Esophagus squamous epithelium (tissue), 5 donors: ENCODE measurements at places on chromosomes 1 and 21. TPM values are rescaled to one million over a fixed set of nuclear protein-coding genes. Genes with fewer than 3 reads are reported as not detected.

SPRR2F gene
- 0.76 TPM for total RNA-seq

CR1 gene
- 0.66 TPM for total RNA-seq

FMO5 gene
- 2.3 TPM for total RNA-seq

KAZN gene
- total RNA-seq: 32.8 TPM

LCE1A gene
- total RNA-seq: not detected

TRABD2B gene
- total RNA-seq: 0.53 TPM

SUSD4 gene
- 44.8 TPM for total RNA-seq

RIMKLA gene
- 0.04 TPM for total RNA-seq

NCDN gene
- total RNA-seq: 12.8 TPM

ASTN1 gene
- total RNA-seq: not detected

RGS13 gene
- total RNA-seq: 2.9 TPM

ARTN gene
- total RNA-seq: 12.9 TPM

RO60 gene
- 42.9 TPM for total RNA-seq

CAMSAP2 gene
- total RNA-seq: 27.5 TPM

AK5 gene
- total RNA-seq: not detected

C1orf74 gene
- total RNA-seq: 3.0 TPM

LRRIQ3 gene
- 0.57 TPM for total RNA-seq

PLA2G4A gene
- total RNA-seq: 13.0 TPM

NTPCR gene
- 25.9 TPM for total RNA-seq

RXFP4 gene
- total RNA-seq: not detected

DISP3 gene
- not detected for total RNA-seq

GPR52 gene
- total RNA-seq: 6.3 TPM

PDE4B gene
- total RNA-seq: 0.08 TPM

KANK4 gene
- total RNA-seq: not detected

ENSA gene
- 376 TPM for total RNA-seq

URB2 gene
- 14.1 TPM for total RNA-seq

MPZ gene
- 0.94 TPM for total RNA-seq

BARHL2 gene
- not detected for total RNA-seq

DIO1 gene
- total RNA-seq: not detected

SH2D2A gene
- total RNA-seq: 0.32 TPM

BRDT gene
- not detected for total RNA-seq

NUAK2 gene
- 15.8 TPM for total RNA-seq

RUNX1 gene
- 8.2 TPM for total RNA-seq

CDCP2 gene
- not detected for total RNA-seq

TRIM45 gene
- total RNA-seq: 0.38 TPM

ACOT11 gene
- total RNA-seq: 19.9 TPM

NBPF6 gene
- not detected for total RNA-seq

TCHHL1 gene
- total RNA-seq: not detected

OR2L3 gene
- total RNA-seq: not detected
